SK-MEL-5 (cell line): ENCODE measurements at places on chromosomes 1 and 21. TPM values are rescaled to one million over a fixed set of nuclear protein-coding genes. Genes with fewer than 3 reads are reported as not detected.

DNA sequence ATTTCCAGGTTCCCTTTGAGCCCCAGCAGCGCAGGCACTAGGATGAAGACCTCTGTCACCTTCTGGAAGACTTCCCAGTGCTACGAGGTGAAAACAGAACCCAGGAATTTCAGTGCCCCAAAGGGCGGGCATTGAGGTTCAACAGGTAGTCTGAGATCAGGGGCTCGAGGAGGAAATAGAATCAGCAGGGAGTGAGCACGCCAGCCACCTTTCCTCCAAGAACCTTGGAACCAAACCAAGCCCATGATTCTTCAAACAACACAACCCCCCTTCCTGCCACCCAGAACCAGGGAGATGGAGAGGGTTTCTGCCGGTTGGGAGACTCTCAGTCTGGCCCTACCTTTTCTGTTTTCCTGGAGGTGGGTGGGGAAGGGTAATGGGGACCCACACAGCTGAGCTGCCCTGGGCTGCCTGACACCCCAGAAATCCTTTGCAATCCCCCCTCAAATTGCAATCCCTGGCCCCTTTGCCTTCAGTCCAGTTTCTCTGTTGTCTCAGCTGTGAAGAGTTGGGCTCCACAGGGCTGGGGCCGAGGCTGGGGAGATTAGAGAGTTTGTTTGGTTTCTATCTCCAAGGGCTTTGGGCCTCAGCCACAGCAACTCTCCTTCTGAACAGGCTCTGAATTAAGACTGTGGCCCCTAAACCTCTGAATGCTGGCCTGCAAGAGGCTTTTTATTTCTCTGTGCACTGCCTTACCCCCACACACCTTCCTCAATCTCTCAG lies 11.9 kb downstream of the SLC41A1 start:
- no peak for DNase-seq

DNA sequence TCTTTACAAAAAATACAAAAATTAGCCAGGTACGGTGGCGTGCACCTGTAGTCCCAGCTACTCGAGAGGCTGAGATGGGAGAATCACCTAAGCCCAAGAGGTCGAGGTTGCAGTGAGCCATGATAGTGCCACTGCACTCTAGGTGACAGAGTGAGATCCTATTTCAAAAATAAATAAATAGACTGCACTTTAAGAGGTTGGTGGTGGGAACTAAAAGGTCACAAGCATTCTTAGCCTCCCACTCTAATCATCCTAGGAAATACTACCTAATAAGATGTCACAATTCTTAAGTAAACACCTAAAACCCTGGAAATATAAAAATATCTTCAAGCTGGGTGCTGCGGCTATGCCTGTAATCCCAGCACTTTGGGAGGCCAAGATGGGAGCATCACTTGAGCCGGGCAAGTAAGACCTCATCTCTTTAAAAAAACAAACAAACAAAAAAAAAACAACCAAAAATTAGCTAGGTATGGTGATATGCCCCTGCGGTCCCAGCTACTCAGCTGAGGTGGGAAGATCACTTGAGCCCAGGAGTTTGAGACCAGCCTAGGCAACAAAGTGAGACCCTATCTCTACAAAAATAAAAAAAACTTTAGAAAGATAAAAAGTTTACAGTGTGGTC lies 4.1 kb downstream of the DCAF8 start:
- DNase-seq: no peak

DNA sequence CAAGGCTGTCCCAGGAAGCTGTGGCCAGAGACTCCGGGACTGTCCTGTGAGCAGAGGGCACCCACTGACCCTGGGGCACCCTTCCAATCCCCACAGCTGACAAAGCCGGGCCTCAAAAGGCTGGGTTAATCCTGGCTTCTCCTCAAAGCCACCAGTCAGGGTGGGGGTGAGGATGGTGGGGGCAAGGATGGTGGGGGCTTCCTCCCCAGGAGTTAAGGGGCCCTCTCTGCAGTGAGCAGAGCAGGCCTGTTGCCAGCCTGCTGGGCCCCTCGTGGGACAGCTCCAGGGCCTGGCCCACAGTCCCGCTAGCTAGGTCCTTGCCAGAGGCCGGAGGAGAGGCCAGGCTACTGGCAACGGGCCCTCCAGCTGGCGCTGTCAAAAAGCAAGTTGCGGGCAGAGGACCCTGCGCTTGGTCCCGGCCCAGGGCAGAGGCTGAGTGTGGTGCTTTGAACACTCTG lies 37.9 kb upstream of the CCDC27 start:
- DNase-seq: no peak

DNA sequence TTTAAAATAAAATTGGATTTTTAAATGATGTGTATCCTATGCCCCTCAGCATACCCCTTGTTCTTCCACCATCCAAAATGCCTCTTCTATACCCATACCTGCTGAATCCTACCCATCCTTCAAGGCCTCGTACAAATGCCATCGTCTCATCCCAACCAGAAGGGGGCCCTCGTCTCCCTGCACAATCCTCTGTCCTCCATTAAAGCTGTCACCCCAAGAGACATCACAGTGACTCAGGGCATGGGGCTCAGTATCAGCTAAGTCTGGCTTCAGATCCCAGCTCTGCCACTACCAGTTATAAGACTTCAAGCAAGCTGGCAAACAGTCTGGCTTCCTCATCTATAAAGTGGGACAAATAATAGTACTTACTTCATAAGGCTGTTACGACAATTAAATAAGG lies 23.8 kb downstream of the IGFN1 start:
- peak; percentile 11 for DNase-seq

DNA sequence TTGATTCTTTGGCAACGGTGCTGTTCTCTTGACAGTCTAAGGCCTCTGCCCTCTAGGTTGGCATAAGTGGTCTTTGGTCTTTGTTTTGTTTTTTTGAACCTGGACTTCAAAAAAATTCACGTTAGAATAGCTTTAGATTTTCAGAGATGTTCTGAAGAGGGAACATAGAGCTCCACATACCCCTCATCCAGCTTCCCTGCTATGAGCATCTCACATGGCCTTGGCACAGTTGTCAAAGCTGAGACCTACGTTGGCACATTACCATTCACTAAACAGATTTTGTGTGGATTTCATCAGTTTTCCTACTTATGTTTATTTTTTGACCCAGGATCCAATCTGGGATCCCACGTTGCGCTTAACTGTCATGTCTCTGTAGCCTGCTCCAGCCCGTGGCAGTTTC lies 60.8 kb downstream of the ARHGEF10L start:
- no peak for DNase-seq

GRCh38 chr1:52667290-52667689 lies 30.9 kb downstream of the COA7 start:
- no peak for DNase-seq

GRCh38 chr1:188641566-188642211 lies 1812.9 kb downstream of the PLA2G4A start:
- DNase-seq: no peak

DNA sequence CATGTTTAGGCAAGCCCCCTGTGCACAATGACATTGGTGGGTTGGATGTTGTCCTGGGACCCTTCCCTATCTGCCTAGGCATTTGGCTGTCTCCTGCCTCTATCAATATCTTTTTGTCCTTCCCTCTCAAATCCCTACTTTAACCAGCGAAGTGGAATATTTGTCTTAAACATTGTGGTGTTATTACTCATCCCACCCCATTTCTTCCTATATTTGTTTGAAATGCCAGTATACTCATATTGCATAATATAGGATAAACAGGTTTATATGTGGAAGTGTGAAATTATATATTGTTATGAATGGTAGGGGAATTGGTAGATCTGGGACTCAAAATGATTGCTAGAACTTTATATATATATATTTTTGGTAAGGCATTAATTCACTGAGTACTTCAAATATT lies 80.0 kb downstream of the ADGRL2 start:
- DNase-seq: no peak

DNA sequence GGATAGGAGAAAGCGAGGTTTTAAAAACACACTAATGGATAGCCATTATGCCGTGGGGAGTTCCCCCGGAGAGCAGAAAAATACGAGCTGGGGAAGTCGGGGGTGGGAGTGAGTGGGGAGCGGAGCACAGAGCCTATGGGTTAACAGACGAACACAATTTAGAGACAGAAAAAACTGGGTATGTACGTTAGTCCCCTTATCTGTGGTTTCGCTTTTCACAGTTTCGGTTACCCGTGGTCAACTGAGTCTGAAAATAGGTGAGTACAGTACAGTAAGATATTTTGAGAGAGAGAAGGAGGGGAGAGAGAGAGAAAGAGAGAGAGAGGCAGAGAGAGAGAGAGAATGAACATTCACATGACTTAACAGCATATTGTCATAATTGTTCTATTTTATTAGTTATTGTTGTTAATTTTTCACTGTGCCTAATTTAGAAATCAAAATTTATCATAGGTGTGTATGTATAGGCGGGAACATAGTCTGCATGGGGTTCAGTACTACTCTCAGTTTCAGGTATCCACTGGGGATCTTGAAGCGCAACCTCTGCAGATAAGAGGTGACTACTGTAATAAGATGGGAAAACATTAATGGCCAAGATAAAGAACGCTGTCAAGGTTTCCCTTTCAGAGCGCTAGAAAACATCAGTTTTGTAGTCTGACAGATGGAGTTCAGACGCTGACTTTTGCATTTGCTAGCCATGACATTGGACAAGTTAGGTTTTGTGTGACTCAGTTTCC lies 125.6 kb upstream of the LMO4 start:
- no peak for DNase-seq

DNA sequence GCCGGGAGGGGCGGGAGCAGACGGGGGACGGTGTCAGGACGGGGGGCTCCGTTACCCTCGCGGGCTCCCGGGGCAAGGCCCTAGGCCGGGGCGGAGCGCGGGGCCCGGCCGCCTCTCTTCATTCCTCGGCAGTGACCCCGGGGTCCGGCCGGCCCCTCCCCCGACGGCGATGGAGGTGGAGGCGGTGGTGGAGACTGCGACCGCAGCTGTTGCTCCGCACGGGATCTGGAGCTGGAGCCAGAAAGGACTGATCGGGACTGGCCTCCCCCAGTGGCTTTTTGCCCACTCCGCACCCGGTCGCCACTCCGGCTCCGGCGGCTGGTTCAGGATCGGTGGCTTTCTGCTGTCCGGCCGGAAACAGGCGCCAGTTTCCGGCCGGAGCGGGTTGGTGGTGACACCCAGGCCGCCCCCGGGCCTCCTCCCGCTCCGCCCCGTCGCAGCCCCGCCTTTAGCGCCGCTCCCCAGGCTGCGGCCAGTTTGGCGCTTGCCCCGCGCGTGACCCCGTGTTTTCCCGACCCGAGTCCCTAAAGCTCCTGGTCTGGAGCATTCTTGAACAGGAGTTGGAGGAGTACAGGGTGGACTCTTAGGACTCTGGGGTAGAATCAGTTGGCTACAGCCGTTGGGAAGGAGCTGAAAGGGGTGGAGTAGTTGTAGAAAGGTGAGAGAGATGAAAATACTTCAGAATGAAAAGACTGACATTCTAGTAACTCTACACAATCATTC lies at the start of gene OTUD7B:
Gene OTUD7B (minus strand): TSS at position 334 of the 723 bp plus-strand sequence. CDS start 33,216 bp downstream, outside the sequence.
- DNase-seq: peak; percentile 88

DNA sequence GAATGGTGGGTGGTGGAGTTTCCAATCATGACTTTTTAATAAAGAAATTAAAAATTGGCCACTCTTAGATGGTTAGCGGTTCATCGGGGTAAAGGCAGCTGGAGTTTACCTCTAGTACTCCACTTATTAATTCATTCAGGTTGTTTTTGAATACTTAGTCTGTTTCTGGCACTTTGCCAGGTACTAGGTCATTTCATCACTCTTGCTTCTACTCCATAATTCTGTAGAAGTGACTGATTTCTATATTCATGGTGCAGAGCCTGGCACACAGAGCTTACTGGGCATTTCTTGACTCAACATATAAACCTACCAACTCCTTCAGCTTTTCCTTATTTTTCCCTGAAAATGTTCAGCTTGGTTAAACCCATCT lies 31.5 kb downstream of the FOXD2 start:
- no peak for DNase-seq

DNA sequence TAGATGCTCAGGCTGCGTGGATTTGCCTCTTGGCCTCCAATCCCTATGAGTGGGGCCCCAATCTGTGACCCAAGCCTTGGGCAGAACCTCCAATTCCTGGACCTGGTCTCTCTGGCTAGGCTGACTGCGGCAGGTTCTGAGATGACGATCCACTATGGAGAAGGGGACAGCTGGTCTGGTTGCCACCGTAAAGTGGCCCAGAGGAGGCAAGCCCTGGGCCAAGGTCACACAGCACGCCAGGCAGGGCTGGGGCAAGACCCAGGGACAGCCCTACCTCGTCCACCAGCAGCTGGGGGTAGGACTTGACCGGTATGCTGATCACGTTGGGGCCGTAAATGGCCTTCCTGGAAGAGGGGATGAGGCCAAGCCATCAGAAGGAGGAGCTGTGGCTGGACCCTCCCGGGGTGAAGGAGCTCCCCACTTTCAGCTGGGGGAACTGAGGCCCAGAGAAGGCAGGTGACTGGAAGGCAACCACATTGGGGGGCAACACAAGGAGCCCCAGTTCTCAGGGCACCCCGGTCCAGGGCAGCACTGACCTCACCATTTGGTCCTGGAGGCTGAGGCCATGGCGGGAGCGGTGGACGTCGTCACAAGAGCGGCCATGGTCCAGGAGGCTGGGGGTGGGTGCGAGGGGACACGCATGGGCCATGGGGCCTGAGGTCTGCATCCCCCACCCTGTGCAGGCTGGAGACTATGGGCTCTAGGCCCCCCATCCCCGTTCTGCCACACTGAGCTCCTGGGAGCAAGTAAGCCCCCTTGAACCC lies 9.8 kb downstream of the ATP13A2 start:
- DNase-seq: no peak

GRCh38 chr1:234272656-234273312 lies 100.5 kb upstream of the COA6 start:
- DNase-seq: no peak

GRCh38 chr1:41144285-41144684 lies 97.8 kb downstream of the SCMH1 start:
- DNase-seq: no peak

DNA sequence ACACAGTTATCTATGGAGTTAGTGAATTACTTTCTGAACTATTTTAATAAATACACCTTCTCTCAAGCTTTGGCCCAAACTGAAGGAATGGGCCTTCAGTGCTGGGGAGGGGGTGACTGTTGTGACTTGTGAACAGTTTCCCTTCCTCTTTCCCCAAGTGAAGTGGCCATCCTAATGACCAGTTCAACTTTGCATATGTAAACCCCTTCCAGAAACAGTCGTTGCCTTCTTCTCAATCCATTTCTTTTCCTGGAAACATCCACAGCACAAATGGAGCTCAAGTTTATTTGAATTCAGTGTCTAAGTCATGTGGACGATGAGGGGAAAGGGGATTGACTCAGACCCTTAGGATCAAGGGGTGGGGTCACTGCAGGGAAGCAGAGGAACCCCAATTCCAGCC lies 1.3 kb upstream of the INPP5B start:
- DNase-seq: no peak

GRCh38 chr21:39938086-39938625 lies 70.9 kb downstream of the PCP4 start:
- no peak for DNase-seq

- no peak for DNase-seq
These were observed 25.2 kb downstream of the STPG1 start for GRCh38 chr1:24388331-24388885.

GRCh38 chr1:178498896-178499675 lies 2.3 kb upstream of the CLEC20A start:
- DNase-seq: no peak

The ASPM gene
- 20.7 and 20.9 TPM in 2 replicates for total RNA-seq

The CALML6 gene
- total RNA-seq: 0.08 and 0.67 TPM in 2 replicates

The CHODL gene
- 0.16 TPM in 1 of 2 replicates, not detected in the other for total RNA-seq

The KLHDC8A gene
- 0.37 and 0.85 TPM in 2 replicates for total RNA-seq

The CLEC20A gene
- not detected in 2 replicates for total RNA-seq

The TAS1R1 gene
- not detected in 2 replicates for total RNA-seq

The KRTAP19-5 gene
- total RNA-seq: not detected in 2 replicates

The SLAMF8 gene
- total RNA-seq: not detected in 2 replicates
